ENCODE measurements at places on chromosomes 5 and 9.

- no peak for DNase-seq
Measured at GRCh38 chr9:86669422-86669821, 277.9 kb downstream of the GAS1 start.

GRCh38 chr9:37801287-37801850 lies 772 bp downstream of the DCAF10 start:
- DNase-seq: no peak

DNA sequence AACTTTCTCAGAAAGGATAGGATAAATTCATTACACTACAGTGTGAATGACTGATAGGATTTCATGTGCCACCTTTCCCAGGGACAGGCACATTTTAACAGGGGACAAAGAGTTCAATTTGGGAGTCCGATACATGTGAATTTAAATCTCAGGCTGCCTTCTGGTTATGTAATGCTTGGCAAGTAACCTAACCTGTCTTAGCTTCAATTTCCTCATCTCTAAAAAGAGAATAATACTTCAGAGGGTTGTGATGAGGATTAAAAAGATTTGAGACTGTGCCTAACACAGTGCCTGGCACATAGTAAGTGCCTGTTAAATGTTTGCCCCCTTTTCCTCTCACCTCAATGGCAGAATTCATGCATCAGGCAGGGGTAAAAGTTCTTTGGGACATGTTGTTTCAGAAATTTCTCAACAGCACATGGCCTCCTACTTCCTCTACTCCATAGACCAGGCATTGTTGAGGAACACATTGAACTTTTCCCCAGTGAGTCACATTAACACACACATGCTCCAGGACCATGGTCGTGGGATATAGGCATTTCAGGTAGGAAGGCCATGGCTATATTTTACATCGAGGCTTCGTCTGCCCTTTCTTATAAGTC lies 94.6 kb upstream of the EGFLAM start:
- DNase-seq: no peak

GRCh38 chr5:15085671-15086070 lies 214.1 kb upstream of the ANKH start:
- DNase-seq: no peak

DNA sequence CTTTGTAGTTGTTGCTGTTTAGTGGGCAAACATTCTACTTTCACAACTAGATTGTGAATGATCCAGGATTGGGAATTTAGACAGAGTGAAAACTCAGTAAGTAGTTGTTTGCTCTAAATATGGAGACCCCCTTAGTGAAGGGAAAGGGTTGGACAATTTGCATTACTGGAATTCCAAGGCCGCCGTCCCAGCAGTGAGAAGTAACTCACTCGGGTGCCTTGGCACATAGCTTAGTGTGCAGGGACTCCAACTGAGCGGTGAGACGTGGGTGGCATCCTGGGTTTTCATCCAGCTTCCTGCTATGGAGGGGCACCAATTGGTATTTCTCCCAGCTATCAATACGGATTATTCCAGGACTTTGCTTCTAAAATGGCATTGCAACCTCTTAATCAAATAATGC lies 69.7 kb upstream of the FCN1 start:
- peak; percentile 51 for DNase-seq

DNA sequence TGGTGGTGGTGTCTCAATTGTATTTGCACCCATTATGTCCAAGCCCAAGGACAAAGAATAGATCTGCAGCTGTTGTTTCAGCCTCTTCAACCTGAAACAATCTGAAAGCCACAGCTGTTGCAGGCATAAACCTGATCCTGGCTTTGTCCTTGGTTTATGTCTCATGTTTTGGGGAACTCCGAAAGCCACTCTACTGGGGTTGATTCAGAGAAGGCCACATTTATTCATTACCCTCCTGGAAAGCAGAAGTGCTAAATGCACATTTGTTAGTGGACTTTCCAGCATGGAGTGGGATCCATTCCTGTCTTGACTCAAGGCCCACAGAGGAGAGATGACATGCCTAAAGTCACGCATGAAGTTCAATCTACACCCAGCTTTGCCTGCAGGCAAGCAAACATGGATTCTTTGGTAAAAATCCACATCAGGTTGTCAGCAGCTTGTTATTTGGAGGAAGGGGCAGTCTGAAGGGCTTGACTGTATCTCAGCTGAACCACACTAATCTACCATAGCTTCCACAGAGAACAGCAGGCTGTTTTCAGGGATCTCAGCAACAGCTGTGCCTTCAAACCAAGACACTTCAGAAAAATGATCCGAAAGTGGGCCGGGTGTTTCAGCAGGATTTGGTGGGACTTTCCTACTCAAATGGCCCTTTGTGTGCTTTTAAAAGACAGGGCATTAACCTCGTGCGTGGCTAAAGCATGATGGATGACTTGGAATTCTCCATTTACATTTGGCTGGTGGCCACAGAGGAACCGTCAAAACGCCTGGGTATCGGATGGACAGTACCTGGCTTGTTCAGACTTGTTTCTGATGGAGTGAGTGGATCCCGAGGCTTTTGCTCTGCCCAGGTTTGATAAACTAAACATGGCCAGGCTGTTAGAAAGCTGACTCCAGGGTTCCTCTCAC lies 36.2 kb upstream of the ADAM19 start:
- DNase-seq: no peak

GRCh38 chr5:115496936-115497576 lies 47.5 kb downstream of the FEM1C start:
- DNase-seq: no peak

DNA sequence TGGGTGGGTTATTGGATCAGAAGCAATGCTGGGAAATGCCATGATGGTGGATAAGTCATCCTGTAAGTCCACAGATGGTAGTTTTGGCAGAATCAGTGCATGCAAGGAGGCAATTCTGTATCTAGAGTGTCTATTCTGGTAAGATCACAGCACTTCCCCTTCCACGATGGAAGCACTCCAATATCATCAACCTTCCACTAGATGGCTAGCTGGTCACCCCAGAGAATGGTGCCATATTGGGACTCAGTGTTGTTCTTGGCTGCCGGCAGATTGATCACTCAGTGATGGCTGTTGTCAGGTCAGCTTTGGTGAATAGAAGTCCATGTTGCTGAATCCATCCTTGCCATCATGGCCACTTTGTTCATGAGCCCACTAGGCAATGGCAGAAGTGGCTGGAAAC lies 553.5 kb downstream of the CSNK1G3 start:
- no peak for DNase-seq

DNA sequence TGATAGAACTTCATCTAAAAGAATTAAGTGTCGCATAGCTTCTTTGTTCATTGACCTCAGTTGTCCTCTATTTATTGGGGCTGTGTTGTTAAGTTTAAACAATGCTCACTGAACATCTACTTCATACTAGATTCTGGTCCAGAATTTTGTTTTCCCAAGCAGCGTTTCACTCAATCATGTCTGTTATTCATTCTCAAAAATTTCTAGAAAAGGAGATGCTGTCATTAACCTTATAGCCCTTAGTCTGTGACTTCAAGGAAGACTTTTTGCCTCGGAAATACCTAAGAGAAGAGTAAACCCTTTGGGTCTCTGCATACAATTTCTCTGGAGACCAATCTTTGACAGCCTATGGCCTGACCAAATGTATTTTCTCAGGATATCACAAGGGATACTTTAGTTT lies 171.7 kb downstream of the FGF1 start:
- DNase-seq: no peak

- no peak for DNase-seq
Measured at GRCh38 chr5:34051374-34051980, 8.5 kb upstream of the C1QTNF3 start.

DNA sequence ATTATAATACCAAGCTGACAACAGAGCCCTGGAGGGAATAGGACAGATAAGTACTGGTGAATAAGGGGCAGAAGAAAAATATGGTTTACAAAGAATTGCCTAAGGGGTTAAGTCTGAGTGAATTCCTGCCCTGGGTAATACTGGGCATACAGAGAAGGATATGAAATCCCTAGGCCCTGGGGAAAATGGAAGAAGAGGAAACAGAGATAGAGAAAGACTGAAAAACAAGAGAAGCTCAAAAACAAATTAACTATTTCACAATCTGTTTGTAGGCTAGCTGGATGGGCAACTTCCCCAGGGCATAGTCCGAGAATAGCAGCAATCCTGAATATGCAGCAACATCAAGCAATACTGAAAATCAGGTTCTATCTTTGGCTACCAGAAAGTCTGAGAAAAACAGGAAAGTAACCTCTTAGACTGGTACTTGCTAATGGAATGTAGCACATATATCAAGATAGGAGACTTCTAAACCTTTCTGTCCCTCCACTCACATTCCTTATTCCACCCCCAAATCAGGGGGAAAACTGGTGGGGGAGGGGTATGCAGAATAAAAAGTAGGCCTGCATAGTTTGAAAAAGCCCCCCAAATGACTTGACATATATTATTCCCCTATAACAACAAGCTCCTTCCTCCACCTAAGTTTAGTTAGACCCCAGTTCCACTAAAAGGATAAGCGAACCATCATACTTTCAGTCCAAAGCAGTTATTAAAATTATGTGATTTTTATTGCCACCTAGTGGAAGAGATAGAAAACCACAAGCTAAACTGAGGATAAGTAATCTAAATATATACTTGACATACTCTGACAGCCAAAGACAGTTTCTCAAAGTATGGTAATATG lies 20.6 kb downstream of the SLC38A9 start:
- no peak for DNase-seq

GRCh38 chr5:63439537-63439936 lies 522.7 kb downstream of the HTR1A start:
- no peak for DNase-seq

GRCh38 chr9:15743512-15743911 lies 190.7 kb downstream of the CCDC171 start:
- DNase-seq: no peak

Measured in aorta (tissue), 5 donors.